ENCODE measurements at places on chromosomes 7 and 10. TPM values are rescaled to one million over a fixed set of nuclear protein-coding genes. Genes with fewer than 3 reads are reported as not detected.

GRCh38 chr10:27512548-27512947 lies 8.4 kb downstream of the RAB18 start:
- H3K27me3 ChIP-seq: no peaks in the 10 kb centered on the region
- no peak for DNase-seq
- H3K4me1 ChIP-seq: peaks cover 3% of the 10 kb centered on the region
- H3K36me3 ChIP-seq: peaks cover 16% of the 10 kb centered on the region
- H3K27ac ChIP-seq: no peak overlapping the region

DNA sequence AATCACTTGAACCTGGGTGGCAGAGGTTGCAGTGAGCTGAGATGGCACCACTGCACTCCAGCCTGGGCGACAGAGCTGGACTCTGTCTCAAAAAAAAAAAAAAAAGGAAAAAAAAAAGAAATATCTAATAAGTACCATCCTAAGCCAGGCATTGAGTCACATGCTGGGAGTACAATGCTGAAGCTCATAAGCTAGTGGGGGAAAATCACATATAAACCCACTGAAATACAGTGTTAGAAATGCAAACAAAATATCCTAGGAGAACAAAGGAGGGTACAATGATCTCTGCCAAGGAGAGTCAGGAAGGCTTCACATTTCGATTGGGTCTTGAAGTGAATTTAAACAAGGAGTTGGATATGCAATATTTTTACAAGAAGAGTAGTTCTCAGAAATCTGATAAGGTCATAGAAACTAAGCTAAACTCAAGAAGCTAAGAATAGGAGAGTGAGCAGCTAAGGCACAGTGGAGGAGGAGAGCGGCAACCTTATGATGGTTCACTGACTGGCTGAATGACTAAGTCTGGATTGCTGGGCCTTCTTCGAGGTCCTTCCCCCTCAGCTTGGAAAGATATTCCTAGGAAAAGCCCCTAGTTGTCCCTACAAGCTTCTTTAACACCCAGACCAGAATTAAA lies 115.5 kb downstream of the PHTF2 start:
- H3K27me3 ChIP-seq: no peaks in the 10 kb centered on the region
- no peak overlapping the region for H3K27ac ChIP-seq
- H3K4me1 ChIP-seq: no peaks in the 10 kb centered on the region
- H3K36me3 ChIP-seq: peaks cover 3% of the 10 kb centered on the region

GRCh38 chr10:7956508-7956907 lies 98.0 kb upstream of the GATA3 start:
- no peak overlapping the region for H3K4me3 ChIP-seq
- DNase-seq: no peak
- H3K27ac ChIP-seq: no peak overlapping the region
- H3K36me3 ChIP-seq: no peaks in the 10 kb centered on the region

DNA sequence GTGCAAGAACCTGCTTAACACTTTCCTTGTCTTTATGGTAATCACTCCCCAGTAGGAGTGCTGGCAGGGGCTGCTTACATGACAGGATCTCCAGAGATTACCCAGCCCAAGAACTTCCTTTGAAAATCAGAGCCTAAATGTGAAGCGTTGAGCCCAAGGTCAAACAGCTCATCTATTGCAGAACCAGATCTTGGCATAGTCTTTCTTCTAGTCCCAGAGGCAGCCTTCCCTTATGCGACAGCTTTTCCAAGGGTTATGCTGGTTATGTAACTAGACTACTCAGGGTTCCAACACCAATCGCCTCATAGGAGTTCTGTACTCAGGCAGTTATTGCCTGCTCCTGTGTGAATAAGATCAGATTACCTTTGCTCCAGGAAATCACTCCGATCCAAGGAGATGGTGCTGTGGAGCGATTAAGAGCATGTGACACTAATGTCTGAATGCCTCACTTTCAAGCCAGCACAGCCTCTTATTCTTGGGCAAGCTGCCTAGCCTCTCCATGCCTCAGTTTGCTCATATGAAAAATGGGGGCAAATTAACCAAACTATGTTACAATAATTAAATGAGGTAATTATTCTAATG lies 8.4 kb upstream of the LGI1 start:
- H3K27me3 ChIP-seq: no peaks in the 10 kb centered on the region
- H3K27ac ChIP-seq: no peak overlapping the region
- no peak for DNase-seq
- no peak overlapping the region for H3K4me3 ChIP-seq

GRCh38 chr10:131698986-131699385 lies 201.8 kb upstream of the PPP2R2D start:
- no peak overlapping the region for H3K27ac ChIP-seq
- DNase-seq: peak; percentile 41
- no peak overlapping the region for H3K4me3 ChIP-seq
- no peaks in the 10 kb centered on the region for H3K27me3 ChIP-seq
- no peaks in the 10 kb centered on the region for H3K4me1 ChIP-seq
- H3K36me3 ChIP-seq: no peaks in the 10 kb centered on the region

DNA sequence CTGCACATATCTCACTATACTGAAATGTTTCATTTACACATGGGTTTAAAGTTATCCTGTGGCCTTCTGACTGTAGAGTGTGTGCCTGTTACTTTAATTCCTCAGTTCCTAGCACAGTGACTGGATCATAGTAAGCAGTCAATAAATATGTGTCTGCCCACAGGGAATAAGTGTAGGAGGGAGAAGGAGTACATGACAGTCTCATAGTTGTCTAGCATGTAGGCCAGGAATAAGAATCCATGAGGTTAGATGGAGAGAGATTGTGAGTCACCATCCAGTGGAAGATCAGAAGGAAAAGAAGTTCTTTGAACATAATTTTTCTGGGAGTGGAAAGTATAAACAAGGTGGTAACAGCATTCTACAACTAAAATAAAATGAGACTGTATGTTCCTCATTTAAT lies 36.6 kb upstream of the SEMA3A start:
- no peaks in the 10 kb centered on the region for H3K36me3 ChIP-seq
- H3K4me1 ChIP-seq: no peaks in the 10 kb centered on the region
- no peak for DNase-seq
- H3K27me3 ChIP-seq: no peaks in the 10 kb centered on the region
- H3K27ac ChIP-seq: no peak overlapping the region

DNA sequence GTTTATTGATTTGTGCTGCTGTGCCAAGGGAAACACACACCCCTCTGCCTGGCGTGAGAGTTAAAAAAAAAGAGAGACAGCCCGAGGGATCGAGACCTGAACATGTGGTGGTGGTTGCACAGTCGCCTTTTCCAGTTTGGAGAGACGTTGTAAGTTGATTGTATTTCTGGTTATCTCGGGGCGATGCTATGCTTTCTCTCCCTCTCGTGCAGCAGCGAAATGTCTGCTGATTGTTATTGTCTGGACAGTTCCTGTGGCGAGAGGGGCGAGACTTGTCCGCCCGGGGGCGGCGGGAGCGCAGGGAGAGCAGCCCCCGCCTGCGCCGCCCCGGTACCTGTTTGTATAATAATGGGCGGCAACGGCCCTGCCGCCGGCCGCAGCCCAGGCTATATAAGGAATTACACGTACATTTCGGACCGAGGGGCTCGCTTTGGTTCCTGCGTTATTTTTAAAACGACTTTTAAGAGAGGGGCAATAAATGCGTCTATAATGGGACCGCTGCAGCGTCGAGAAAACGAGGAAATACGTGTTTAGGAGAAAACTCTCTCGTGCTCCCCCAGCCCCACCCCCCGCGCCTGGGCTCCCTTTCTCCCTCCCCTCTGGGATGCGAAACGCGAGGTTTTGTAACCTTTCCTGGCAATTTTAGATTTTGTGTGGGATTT lies 1.7 kb downstream of the ZEB1 start:
- peaks cover 3% of the 10 kb centered on the region for H3K27me3 ChIP-seq
- peak; percentile 85 for DNase-seq
- H3K27ac ChIP-seq: peak overlapping the region; percentile 99
- H3K4me1 ChIP-seq: peaks cover 8% of the 10 kb centered on the region
- H3K36me3 ChIP-seq: no peaks in the 10 kb centered on the region
- peak overlapping the region; percentile 88 for H3K4me3 ChIP-seq

The CHCHD2 gene
- polyA plus RNA-seq: 453 TPM

The ANKRD26 gene
- polyA plus RNA-seq: 1.7 TPM
